ENCODE measurements at places on chromosomes 6 and 20.

DNA sequence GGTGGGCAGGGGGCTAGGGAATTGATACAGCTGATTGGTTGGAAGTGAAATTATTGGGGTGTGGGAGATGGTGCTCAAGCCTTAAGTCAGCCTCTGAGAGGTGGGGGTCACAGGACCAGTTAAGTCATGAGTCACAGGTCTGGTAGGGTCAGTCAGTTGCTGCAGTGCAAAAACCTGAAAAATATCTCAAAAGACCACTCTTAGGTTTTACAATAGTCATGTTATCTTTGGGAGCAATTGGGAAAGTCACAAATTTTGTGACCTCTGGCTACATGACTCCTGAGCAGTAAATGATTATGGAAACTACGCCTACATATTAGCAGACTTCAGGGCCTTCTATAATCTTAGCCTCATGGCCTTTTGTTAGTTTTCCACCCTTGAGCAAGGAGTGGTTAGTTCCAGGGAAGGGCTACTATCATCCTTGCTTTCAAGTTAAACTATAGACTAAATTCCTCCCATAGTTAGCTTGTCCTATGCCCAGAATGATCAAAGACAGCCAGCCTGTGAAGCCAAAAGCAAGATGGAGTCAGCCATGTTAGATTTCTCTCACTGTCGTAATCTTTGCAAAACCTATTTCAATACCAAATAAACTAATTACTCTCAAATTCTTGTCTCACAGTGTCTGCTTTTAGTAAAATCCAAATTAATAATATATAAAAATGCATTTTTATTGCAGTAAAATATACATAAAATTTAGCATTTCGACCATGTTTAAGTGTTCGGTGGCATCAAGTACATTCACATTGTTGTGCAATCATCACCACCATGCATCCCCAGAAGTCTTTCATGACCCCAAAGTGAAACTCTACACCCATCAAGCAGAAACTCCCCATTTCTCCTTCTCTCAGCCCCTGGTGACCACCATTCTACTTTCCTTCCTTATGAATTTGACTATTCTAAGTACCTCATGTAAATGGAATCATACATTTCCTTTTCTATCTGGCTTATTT lies 60.9 kb upstream of the CD2AP start:
- no peak for DNase-seq

DNA sequence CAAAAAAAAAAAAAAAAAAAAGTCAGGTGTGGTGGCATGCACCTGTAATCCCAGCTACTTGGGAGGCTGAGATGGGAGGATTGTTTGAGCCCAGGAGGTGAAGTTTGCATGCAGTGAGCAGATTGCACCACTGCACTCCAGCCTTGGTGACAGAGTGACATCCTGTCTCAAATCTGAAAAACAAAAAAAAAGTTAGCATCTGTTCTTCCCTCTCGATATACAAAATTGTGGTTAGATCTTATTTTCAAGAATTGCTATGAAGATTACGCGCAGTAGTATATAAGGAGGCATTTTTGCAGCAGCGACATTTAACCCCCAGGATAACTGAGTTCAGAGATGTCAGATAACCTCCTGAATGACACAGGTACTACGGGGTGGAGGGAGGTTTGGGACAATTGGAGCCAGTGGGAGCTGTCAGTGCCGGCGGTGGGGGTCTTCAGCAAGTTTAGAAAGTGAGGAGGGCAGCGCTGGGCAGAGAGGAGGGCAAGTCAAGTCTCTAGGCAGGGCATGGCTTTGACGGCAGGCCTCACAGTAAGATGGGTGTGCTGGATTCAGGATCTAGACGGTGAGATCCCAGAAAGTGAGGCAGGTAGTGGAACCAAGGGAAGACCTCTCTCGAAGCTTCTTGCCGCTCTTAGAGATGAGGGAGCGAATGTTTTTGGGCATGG lies 26.2 kb upstream of the MRPS18A start:
- no peak for DNase-seq

- DNase-seq: no peak
These were observed 5.2 kb upstream of the BPIFA3 start for GRCh38 chr20:33211817-33212424.

DNA sequence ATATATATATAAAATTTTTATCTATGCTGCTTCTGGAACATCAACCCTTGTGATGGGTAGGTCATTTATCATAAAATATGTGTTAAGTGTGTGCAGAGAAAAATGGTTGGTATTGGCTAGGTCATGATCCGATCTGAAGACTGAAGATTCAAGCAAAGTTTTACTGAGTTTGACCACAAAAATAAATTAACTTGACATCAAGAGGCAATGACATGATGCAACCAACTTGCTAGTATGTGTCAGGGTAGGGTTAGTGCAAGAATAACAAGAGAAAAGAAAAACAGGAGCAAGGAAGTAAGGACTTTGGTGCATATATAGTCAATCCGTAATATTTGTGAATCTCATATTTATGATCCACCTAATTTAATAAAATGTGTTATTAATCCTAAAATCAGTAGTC lies 1202.0 kb upstream of the ADGRB3 start:
- DNase-seq: no peak

DNA sequence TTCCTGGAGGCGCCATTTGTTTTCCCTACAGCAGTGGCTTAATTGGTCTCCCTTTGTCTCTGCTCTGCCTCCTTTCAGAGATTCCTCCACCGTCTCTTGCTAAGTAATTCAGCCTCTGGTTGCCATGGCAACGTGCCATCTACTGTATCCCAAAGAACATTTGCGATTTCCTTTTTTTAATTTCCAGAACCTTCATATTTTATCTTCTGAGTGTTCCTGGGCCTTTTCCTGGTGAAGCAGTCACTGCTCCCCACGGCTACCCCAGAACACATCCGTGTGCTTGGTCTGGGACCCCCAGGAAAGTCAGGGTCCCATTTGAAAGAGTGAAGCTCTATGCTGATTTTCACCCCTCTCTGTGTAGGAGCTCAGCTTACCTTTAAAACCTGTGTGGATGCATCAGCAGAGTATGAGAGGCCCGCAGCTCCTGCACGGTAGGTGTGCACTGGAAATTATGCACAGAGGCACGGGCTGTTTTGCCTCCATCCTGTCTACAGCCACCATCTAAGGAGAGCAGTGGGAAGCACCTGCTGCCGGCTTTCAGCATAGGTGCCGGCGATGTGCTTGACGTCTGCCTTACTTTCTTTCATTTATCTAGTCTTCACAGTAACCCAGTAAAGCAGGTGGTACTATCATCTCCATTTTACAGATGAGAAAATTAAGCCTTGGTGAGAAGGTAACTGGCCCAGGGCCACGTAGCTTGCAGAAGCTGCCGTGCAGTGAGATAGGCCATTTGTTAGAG lies 122.8 kb downstream of the SYCP2 start:
- no peak for DNase-seq

DNA sequence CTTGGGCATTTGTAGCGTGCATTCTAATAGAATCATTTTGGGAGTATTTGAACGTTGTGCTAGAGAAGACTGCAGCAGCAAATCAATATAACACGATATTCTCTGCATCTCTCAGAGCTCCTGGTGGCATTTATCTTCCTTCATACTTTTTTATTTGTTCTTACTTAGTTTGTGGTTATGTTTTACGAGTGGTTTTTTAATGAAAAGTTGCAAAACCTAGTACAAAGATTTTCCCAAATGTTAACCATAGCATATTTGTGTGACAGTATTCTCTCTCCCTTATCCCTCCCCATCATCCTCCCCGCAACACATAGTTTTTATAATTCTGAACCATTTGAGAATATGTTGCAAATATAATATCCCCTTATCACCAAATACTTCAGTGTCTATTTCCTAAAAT lies 50.4 kb downstream of the JARID2 start:
- no peak for DNase-seq

GRCh38 chr20:8547035-8547650 lies 415.1 kb downstream of the PLCB1 start:
- DNase-seq: no peak

- no peak for DNase-seq
These were observed 382 bp downstream of the SFT2D1 start for GRCh38 chr6:166341977-166342348.

DNA sequence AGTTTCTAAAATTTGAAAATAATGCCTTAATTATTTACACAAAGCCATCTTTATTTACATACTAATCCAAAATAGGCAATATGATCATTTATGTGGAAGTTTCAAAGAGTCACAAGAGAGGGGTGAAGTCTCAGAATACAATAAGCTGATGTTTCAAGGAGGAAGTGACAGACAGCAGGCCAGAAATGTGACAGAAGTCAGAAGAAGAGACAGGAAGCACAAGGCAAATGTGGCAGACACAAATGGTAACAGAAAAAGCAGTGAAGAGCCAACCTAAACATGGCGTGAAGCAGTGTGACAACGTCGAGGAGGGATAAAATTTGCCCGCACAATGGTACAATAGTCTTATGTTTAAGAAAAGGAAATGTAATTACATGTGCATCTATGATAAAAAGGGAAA lies 59.8 kb downstream of the SHPRH start:
- DNase-seq: no peak

- DNase-seq: no peak
These were observed 33.9 kb downstream of the RAMACL start for GRCh38 chr6:166552600-166552999.

DNA sequence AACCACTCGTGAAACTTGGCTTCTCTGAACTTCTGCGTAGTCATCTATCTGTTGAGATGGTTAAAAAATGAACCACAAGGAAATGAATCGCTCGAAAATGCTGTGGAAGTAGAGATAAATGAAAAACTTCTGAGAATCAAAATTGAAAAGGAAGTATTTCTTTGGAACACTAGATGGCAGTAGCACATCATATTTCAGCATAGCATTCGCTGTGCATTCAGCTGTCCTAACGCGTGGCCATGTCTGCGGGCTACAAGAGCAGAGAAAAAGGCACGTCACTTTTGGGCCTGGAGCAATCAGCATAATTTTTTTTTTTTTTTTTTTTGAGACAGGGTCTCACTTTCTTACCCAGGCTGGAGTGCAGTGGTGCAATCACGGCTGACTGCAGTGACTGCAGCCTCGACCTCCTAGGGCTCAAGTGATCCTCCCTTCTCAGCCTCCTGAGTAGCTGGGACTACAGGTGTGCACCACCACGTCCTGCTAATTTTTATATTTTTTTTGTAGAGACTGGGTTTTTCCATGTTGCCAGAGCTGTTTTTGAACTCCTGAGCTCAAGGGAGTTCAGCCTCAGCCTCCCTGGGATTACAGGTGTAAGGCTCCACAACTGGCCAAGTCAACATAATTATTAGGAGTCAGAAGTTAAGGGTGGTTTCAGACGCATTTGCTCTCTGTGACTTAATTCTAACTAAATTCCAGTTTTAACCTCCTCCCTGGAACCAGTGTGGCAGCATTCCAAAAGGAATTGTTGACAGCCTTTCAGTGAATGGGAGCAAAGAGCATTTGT lies 8.8 kb upstream of the PERP start:
- DNase-seq: peak; percentile 11

GRCh38 chr20:33570743-33571142 lies 80.8 kb downstream of the CBFA2T2 start:
- DNase-seq: no peak

- no peak for DNase-seq
These were observed 28.9 kb upstream of the ASF1A start for GRCh38 chr6:118865100-118865391.

DNA sequence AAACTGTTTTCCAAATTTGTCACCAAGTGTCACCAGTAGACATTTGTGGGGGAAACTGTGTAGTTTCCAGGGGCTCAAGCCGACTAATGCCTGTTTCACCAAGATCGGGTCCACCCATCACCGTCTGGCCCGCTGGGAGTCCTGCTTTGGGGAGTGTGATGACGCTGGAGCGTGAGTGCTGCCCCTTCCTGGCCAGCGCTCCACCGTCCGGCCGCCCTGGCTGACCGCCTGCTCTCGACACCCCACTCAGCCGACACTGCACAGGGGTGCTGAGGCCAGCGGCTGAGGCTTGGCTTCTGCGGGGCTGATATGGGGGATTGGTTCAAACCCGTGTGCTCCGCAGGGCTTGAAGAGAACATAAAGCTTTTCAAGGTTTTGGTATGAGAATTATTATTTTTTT lies 160.1 kb downstream of the SMOC2 start:
- no peak for DNase-seq

DNA sequence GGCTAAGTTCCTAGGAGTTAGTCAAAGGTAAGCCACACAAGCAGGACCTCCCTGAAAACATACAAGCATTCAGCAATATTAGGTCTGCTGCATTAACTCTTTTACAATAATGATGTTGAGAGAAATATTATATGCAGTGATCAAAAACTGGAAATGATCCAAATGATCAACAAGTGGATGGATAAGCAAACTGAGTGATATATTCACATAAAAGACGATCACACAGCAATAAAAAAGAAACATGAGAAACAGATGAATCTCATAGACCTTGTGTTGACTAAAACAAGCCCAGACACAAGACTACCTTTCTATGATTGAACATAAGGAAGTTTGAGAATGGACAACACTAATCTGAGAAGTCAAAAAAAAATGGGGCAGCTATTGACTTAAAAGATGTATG lies 39.9 kb downstream of the LMBRD1 start:
- DNase-seq: no peak

DNA sequence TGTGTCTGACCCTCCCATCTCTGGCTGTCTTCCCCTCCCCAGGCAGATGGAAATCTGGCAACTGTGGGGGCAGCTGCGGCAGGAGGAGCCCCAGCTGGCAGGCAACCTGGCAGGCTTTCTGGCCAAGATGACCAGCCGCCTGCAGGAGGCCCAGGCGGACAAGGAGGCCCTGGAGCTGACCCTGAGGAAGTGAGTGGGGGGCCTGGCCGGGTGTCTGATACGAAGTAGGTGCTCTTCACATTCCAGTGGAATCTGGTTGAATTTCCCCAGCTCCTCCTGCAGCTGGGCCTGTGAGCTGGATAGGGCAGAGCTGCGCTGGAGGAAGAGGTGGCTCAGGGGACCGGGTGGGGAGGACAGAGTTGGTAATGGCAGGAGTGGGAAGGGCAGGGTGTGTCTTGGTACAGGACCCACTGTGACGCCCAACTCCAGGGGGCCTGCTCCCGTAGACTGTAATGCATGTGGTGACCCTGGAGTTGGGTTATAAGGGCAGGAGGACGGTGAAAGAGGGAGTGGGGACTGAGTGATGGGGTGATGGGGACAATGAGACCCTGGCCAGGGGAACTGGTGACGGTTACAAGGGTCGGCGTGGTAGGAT lies 19.7 kb downstream of the RAB44 start:
- no peak for DNase-seq
